ENCODE measurements at places on chromosomes 5 and 9. TPM values are rescaled to one million over a fixed set of nuclear protein-coding genes. Genes with fewer than 3 reads are reported as not detected.

Gene LCN15
- 0.21 TPM for polyA plus RNA-seq

Gene ZNF462
- 35.3 TPM for polyA plus RNA-seq

Gene KIF12
- 191 TPM for polyA plus RNA-seq

DNA sequence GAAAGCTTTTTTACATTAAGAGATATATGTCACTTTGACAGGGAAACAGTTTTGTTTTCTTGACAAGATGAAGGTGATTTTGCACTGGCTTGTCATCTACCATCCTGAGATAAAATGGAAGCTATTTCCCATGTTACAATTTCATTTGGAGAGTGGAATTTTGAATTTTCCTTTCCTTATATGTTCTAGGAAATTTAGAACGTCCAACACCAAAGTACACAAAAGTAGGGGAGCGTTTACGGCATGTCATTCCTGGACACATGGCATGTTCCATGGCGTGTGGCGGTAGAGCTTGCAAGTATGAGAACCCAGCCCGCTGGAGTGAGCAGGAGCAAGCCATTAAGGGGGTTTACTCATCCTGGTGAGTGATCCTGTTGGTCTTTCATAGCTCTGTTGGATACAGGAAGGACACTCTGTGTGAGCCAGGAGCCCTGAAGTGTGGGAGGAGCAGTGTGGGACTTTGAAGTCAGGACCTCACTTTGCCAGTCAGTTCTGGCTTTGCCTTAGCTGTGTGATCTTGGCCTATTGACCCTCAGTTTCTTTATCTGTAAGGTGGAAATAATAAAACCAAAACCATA lies 887 bp downstream of the PTPDC1 start:
- no peak for DNase-seq

DNA sequence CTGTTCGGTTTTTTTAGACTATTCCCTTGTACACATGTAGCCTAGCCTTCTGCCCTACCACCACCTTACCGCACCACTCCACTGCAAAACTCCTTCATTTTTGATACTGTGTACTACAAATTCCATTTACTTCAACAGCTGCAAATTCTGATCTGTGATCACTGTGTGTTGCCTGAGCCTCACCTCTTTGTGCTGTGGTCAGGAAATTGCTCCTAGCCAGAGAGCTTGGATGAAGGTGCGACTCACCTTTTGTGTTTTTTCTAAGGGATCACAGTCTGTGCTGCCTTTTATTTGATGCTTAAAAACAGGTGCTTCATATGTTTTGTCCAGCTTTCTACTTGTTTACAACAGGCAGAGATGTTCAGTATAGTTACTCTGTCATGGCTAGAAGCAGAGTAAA lies 31.5 kb downstream of the CSNK1G3 start:
- DNase-seq, result no peak

Gene DRD1
- 0.01 TPM for polyA plus RNA-seq

DNA sequence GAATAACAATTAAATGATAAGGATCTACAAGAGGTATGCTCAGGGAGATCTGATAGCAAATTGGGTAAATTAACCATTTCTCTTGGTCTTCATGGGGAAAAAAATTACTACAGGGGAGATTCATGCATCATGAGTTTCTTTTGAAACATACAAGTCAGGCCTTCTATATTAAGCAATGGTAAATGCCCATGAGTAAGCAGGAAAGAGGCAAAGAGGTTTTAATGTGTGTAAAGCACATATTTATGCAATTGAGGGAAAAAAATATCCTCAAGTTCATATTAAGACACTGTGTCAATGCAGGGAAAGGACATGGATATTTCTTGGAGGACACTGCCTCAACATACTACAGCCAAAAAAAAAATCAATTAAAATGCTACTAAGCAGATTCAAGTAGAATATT lies 73.4 kb upstream of the NR4A3 start:
- DNase-seq, result no peak

Gene IRX4
- 0.51 TPM for polyA plus RNA-seq

GRCh38 chr5:128019391-128019790 lies 64.2 kb upstream of the SLC12A2 start:
- DNase-seq, result no peak

Gene C9orf43
- 0.88 TPM for polyA plus RNA-seq

Gene PCDHB2
- polyA plus RNA-seq, result 8.4 TPM

- DNase-seq, result no peak
These were observed 56.0 kb downstream of the PAPPA start for GRCh38 chr9:116209414-116210116.

DNA sequence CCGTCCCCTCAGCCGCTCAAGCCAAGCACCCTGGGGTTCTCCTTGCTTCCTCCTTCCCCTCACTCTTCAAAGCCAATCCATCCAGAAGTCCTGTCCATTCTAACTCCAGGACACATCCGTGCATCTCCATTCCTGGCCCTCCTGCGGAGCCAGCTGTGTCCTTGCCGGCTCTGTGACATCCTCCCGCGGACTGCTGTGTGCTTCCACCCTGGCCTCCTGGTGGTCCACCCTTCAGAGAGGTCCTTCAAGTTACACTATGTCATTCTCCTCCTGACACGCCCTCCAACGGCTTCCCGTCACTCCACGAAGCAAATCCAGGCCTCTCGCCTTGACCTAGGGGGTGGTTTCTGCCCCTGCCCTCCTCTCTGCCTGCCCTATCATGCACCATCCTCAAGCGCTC lies 13.0 kb upstream of the SCGB3A1 start:
- no peak for DNase-seq

Gene GFM2
- polyA plus RNA-seq, result 51.3 TPM

Gene NUTM2F
- polyA plus RNA-seq, result not detected

Gene CCIN
- polyA plus RNA-seq, result 0.27 TPM

Measured in renal pelvis (tissue), 12 donors.